ENCODE measurements at places on chromosomes 1 and 21.

GRCh38 chr1:100941098-100941527 lies 45.2 kb downstream of the SLC30A7 start:
- no peak for DNase-seq

DNA sequence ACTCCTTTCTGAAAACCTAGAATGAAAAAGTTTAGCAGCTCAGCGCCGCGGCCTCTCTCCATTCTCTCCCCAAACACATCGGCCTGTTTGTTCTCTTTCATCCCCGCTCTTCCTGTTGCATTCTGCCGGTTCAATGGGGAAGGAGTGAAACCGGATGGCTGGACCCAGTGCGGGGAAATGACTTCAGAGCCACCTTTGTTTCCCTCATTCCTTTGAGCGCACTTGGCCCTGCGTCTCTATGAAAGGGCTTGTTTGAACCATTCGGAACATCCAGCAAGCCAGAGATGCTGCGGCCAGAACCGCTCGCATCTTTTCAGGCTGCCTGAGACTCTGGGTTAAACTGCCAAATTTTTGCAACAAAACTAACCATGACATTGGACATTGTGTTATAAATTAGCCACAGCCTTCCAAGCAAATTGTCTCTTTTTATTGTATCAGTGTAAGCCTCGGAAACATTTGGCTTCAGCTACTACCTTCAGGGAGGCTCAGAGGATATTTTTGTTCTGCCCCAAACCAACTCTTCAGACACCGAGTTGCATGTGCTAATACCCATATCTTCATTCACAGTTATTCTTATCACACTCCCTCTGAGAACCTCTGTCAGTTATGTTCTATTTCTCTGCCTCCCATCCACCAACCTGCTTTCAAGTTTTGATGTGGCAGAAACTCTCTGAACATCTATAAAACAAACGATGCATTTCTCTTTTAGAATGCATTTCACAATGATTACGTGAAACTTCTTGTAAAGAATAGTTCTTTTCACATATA lies 5.1 kb upstream of the OLIG1 start:
- DNase-seq, result no peak

GRCh38 chr21:43619856-43620255 lies 39.4 kb downstream of the HSF2BP start:
- no peak for DNase-seq

DNA sequence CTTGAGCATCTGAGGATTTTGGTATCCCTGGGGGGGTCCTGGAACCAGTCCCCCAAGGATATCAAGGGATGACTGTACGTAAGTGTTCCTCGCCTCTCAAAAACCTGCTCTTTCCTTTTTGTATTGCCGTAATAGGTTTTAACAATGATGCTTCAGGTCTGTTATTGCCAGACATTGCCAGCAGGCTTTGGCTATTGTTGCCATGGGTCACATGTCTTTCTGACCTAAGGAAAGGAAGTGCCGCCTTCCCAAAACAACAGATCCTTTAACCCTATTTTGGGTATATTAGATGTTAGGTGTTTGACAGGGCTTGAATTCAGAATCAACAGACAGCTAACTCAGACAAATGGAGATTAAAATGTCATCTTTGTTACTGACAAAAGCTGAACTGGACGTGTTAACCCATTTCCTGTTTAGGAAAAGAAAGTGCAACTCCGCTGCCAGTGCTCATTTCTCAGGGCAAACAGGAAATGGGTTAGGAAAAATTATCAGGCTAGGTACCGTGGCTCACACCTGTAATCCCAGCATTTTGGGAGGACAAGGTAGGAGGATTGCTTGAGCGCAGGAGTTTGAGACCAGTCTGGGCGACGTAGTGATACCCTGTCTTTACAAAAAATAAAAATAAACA lies 12.4 kb upstream of the PRPF38B start:
- DNase-seq, result no peak

DNA sequence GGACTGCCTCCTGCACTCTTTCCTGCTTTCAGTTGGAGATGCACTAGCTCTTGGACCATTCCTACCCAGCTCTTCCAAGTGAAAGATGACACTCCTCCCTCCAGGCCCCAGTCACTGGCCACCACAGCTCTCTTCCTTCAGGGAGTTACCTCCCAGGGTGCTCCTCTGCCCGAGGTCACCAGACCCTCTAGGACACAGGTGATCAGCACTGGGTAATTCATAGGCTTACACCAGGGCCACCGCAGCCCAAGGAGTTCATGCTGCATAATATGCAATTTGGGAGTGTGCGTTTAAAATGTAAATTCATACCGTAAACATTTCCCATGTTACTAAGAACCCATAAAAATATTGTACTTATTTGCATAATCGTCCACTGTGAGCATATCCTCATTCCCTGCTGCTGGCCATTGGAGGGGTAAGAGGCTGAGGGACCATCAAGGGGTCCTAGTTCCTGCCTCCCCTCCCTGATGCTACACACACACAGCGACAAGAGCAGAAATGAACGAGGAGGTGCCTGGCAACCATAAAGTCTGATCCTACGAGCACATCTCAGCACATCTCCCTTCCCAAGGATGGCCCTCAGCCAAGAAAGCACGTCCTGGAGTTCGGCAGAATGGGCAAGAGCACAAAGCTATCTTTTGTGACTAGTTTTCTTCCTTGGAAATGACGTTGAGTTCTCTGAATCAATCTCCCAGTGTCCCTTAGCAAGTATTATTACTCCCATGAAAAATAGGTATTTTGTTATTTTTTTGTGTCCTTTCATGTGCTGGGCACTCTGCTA lies 222.9 kb upstream of the RAB4A start:
- no peak for DNase-seq

Measured in GM03348 (cell line).